ENCODE measurements at places on chromosomes 3 and 15.

- DNase-seq, result no peak
Measured at GRCh38 chr15:69088300-69088965, 72.0 kb upstream of the GLCE start.

- no peak for DNase-seq
Measured at GRCh38 chr3:42061713-42062380, 29.3 kb upstream of the TRAK1 start.

- no peak for DNase-seq
Measured at GRCh38 chr15:90203922-90204321, 2.8 kb downstream of the SEMA4B start.

GRCh38 chr3:78873641-78874040 is 894.2 kb downstream of the ROBO1 start:
- DNase-seq, result no peak

DNA sequence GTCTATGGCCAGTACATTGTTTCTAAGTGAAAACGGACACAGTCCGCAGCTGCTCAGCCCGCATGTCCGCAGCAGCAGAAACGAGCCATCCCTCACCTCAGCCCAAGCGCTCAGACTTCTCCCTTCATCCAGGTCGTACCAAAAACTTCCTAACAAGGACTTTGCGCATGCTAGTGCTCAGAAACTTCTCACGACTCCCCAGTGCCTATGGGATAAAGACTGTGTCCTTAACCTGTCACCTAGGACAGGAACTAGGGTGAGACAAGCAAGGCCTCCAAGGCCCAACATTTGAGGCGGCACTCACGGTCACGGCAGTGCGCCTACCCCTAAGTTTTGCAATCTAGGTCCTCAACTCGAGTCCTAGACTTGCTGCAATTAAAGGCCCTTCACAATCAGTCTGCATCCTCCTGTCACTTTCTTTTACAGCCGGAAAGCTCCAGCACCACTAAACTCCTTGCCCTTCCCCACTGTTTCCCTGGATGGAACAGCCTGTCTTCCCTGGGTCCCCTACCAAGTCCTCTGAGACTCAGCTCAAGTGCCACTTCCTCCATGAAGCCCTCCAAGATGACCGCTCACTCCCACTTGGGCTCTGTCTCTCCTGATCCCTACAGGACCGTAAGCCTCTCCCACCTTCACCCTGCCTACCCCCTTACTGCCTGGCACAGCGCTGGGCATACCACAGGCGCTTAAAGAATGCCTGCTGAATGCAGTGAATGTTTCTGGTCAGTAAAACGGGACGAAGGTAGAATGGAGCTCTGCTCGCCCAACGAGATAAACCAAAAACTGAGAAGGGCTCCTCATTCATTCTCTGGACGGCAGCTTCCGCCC is 1.2 kb downstream of the CLN6 start:
- DNase-seq, result no peak

GRCh38 chr3:17234382-17234781 is 349.6 kb downstream of the PLCL2 start:
- no peak for DNase-seq

DNA sequence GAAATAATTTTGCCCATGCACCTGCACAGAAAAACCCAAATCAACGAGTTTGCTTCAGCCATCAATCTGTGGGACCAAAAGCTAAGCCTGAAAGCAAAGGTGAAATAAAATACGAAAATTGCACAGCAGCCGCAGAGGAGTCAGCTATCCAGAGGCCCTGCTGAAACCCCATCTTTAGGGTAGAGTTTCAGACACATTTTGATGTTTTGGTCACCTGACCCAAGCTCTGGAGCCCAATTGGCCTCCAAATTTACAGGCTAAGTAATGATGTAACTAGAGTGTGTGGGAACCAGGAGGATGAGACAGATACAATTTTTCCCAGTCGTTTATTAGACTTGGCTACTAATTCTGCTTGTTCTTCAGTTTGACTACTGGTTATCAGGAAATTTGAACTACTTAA is 308.6 kb upstream of the ATP11B start:
- no peak for DNase-seq

All from stimulated activated CD4-positive, alpha-beta T cell treated with anti-CD3 and anti-CD28 coated beads, TNF-alpha, amount 100 ng/mL, for 4 hours (primary cell).